Activated B cell treated with CpG ODN at 0.5 μM for 24 hours (primary cell): ENCODE measurements at places on chromosomes 7 and 10. TPM values are rescaled to one million over a fixed set of nuclear protein-coding genes. Genes with fewer than 3 reads are reported as not detected.

OGDHL gene
- total RNA-seq = not detected in 2 replicates

- no peaks in the 10 kb centered on the region for H3K4me1 ChIP-seq
- no peak overlapping the region for H3K27ac ChIP-seq
- no peak for DNase-seq
- H3K27me3 ChIP-seq = no peaks in the 10 kb centered on the region
- no peaks in the 10 kb centered on the region for H3K36me3 ChIP-seq
Observed at GRCh38 chr7:71721742-71722141, 589.8 kb downstream of the GALNT17 start.

GRCh38 chr7:36613031-36613614, 111.2 kb downstream of the AOAH start:
- peaks cover 9% of the 10 kb centered on the region for H3K4me1 ChIP-seq
- H3K36me3 ChIP-seq = no peaks in the 10 kb centered on the region

CPN1 gene
- not detected in 2 replicates for total RNA-seq

SLC26A3 gene
- total RNA-seq = not detected in 2 replicates
